NCI-H1930 (cell line): ENCODE measurements at places on chromosomes 6 and 20.

DNA sequence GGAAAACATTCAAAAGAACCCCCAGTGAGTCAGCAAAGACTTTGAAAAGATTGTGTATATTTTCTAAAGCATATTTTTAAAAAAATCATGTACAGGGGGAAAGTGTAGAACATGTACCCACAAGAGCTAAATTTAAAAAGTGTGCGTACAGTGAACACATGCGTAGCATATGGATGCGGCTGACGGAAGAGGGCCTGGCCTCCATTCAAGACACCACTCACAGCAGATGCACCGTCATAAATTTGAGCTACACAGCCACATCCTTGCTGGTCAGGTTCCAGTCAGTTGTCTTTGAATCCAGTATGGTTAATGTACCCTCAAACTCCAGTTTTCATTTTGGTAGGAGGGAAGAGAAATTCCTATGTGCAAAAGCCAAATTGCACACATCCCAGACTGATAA, 54.3 kb upstream of the SPACA1 start:
- no peak for DNase-seq

DNA sequence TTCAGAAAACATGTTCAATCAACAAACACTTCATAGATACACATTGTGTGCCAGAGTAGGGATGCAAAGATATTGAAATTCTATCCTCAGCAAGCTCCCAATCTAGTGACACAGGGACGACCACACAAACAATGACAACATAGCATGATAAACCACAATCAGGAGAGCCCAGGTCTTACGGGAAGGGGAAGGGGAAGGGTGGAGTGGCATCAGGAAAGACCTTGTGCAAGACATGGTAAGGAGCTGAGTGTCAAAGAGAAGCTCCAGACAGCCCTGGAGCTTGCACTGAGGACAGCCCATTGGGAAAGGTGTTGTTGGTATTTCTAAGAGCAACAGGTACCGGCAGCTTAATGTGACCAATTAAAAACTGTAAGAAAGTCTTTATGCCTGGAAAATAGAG, 103.6 kb downstream of the PDE7B start:
- DNase-seq = no peak

- no peak for DNase-seq
Observed at GRCh38 chr6:110708295-110708950, 106.8 kb downstream of the CDK19 start.

- peak; percentile 61 for DNase-seq
Observed at GRCh38 chr20:21719592-21720214, 14.2 kb downstream of the PAX1 start.

DNA sequence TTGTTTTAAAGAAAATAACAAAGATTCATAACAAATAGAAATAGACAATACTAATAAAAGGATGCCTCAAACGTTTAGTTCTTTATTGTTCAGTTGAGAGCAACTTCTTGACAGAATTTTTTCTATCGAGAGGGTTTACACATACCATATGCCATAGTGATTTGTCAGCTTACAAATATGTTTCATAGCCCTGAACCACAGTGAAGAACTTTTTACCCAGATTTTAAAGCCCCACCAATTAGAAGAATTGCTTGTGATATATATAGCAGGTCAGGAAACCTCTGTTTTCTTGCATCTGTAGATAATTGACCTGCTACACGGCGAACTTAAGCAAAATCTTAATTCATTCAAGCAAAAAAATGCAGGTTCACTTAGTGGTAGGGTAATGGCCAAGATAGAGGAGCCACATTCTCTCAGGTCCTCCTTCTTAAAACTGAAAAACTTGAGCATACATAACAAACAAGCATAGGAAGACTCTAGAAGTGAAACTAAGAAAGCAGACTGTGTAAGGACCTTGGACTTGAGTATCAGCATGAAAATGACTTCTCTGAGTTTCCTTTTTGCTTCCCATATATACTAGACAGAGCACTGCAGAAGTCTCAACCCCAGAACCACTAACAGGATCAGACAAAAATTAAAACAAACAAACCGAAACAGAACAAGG, 39.5 kb downstream of the CRISP1 start:
- DNase-seq = no peak

- no peak for DNase-seq
Observed at GRCh38 chr6:56448046-56448445, 194.6 kb downstream of the DST start.

DNA sequence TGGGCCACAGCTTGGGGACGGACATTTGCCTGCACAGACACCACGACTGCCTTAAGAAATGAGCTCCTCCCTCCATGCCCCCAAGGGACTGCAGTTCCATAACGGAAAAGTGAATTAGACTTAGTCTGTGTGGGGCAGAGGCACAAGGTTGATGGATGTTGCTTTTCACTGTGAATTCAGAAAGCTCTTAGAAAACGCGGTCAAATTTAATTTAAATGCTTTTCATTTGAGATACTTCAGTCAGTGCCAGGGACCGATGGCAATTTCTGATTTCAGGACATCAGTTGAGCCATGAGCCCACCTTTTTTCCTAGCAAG, 356.4 kb downstream of the KIF16B start:
- no peak for DNase-seq

DNA sequence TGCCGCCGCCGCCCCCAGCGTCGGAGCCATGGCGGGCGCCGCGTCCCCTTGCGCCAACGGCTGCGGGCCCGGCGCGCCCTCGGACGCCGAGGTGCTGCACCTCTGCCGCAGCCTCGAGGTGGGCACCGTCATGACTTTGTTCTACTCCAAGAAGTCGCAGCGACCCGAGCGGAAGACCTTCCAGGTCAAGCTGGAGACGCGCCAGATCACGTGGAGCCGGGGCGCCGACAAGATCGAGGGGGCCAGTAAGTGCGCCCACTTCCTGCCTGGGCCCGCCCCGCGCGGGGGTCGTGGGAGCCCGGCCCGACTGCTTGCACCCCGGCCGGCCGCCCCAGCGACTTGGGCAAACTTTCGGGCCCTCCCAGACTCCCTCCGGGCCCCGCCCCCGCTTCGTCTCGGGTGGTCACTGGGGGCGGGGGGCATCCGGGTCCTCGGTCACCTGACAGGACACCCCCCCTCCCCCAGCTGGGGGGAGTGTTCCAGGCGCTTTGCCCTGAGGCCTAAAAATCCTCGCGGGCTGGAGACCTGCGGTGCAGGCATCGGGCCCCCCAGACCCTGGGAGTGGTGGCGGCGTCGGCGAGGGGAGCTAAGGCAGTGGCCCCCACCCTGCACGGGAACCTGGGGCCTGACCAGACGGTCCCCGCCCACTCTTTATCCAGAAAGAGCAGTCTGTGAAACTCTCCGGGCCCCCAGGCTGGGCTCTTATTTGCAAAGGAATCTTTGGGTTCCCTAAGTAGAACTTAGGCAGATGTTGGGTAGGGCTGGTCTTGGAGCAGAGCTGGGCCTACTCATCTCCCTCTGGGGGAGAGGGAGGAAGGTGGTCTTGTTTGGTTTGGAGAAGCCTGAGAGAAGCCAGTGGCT, 501 bp downstream of the PLCG1 start:
- peak; percentile 31 for DNase-seq

DNA sequence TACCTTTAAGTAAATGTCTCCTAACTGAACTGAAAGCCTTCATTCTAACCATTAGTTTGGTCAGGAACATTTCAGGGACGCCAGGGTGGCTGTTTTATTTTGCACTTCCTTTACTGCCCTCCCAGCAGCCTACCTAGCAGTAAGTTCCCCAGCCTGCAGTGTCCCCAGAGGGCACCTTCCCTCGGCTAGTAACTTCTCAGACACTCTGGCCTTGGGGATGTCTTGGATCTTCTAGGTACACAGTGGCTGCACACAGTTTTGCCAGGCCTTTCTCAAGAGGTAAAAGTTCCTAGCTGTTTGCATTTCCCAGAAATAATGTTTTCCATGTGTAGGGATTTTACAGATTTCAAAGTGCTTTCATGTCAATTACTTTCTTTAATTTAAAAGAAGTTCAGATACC, 378 bp upstream of the LAMA2 start:
- DNase-seq = no peak

DNA sequence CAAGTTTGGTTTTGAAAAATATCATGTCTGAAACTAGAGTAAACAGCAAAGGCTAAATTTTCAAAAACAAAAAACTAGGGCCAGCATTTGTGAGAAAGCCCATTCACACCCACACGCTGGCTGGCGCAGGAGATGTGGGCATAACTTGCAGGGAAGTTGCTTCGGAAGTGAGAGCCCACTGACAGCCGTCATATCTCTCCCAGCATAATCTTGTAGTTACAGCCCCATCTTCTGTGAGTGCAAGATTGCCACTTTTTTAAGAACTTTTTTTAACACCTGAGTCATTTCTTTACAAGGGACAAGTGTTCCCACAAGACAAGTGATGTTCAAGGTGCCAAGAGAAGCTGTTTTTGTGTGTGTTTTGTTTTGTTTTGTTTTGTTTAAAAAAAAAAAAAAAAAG, 212.5 kb upstream of the CNR1 start:
- no peak for DNase-seq

DNA sequence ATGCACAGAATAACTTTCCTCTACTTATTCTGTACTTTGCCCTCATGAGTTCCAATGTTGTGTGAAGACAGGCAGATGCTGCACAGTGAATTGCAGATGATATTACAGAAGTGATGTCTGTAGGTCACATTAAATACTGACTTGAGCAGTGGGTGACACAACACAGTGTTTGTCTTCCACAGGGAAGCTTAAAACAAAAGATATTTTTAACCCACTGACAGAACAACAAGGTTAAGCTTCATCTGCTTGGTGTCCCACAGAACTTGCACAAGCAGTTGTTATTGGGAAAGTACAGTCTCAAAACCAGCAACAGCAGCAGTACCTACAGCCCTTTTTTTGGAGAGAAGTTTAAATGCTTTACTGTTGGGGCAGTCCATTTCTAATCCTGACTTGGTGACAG, 10.5 kb downstream of the SUMO4 start:
- no peak for DNase-seq

GRCh38 chr6:133724726-133725125, 164.2 kb upstream of the TCF21 start:
- no peak for DNase-seq

GRCh38 chr6:144145541-144145940, 4.8 kb upstream of the STX11 start:
- DNase-seq = no peak

GRCh38 chr20:33840759-33841435, 29.7 kb downstream of the CHMP4B start:
- no peak for DNase-seq

DNA sequence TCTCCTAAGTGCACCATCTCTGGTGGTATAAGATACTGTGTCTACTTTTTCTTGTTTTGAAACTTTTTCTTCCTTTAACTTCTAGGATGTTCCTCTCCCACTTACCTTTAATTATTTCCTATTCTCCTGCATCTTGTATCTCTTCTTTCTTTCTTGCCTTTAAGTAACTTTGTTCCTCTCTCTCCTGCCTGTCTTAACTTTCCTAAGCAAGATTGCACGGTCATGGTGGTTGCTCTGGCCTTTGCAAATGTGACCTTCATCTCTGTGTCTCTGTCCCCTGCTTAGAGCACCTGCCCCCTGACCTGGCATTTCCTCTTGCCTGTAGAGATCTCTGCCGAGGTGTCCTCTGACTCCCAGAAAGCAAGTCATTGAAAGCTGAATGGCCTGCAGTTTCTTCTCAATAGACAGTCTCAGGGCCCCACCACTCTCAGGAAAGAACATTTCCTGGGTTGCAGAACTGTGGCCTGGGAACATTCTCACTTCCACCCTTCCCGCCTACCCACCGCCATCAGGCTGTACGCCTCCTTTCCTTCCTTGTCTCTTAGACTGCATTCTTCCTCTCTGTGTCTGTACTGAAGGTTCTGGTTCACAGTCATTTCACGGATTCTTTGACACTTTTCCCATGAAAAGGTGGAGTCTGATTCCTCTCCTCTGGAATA, 12.8 kb downstream of the ZDHHC14 start:
- no peak for DNase-seq

GRCh38 chr6:135521431-135521830, 23.9 kb upstream of the AHI1 start:
- DNase-seq = no peak

DNA sequence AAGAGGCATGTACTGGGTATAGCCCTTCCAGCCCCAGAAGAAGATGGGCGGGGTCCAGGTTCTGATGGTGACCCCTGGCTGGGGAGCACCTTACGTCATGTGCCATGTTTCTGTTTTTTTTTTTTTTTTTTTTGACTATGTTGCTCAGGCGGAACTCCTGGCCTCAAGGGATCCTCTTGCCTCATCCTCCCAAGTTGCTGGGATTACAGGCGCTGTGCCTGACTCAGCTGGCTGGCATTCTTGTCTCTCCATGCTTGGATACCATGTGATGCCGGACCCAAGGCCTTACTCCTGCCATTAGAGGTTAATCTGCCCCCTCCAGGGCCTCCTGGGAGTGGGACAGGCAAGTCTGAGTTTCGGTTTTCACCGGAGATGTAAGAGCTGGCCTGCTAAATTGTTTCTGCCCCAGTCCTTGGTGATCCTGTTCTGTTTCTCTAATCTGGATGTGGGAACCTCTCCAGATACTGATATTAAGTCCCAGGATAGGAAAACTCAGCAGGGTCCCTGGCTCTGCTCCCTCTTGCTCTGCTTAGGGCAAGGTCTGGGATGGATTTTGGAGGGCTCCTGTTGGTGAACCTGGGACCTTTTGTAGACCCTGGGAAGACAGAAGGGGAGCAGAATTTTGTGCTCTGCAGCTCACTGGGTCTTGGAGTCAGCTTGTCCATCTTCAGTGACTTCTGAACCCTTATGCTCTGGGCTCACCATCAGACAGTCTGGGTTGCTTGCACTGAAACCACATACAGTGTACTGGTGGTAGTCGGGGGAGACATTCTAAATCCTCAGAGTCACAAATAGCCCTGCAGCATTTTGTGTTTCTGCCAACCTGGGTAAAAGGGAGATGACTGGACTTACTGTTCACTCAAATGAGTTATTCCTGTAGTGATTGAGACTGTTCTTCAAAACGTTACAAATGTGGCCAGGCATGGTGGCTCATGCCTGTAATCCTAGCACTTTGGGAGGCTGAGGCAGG, 45.1 kb downstream of the PTK7 start:
- DNase-seq = no peak

DNA sequence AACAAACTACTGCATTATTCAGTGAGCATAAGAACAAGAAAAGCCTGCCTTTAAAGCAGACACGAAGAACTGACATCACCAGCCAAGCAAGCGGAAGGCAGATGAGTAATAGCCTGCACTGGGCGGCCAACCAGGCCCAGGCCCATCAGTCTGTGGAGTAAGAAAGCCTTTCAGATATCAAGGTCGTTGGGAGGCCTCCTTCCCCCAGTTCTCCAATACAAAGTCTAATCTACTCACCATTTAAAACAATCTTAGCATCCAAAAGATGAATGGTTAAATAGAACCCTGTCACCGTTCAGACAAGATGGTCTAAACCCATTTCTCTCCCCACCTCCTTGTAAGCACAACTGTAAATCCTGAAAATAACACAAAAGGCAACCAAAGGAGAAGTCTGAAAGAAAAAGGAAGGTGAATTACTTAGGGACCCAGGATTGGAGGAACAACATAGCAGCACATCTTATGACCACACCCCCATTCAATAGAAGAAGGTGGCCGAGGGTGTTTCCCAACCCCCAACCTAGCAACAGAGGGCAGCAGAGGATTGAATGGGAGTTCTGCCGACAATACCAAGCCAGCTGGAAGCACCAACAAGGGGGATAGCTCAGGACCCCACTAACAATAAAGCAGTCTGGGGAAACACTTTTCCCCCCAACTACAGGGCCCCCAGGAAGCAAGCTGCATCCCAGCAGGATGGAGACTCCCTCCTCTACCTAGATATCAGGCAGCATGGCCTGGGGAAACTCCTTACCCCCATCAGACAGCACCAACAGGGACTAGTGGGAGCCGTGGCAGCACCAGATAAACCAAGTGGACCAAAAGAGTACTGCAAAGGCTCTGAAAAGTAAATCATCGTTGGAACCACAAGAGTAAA, 67.9 kb downstream of the ZHX3 start:
- peak; percentile 11 for DNase-seq

- DNase-seq = no peak
Observed at GRCh38 chr20:4713401-4713800, 8.3 kb upstream of the PRND start.

GRCh38 chr20:37331060-37331857, 14.7 kb upstream of the SRC start:
- no peak for DNase-seq
